ENCODE measurements at places on chromosomes 3 and 15.

GRCh38 chr15:80404761-80405553, 775 bp downstream of the ARNT2 start:
- no peak for DNase-seq

DNA sequence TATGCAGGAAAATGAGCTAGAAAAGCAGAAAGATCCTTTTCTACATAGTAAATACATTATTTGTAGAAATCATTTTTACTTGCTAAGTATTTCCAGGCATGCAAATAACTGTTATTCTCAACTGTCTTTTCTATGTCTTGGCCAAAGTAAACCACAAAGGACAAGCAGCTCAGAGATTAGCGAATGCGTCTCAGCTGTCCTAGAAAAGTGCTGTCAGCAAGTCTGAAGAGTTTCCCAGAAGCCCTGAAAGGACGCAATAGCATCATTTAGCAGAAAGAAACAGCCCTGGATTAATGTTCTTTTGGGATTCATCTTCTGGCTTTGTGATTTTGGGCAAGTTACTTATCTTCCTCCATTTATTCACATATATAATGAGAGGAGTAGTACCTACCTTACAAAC, 100.3 kb downstream of the ZIC1 start:
- DNase-seq: no peak

- DNase-seq: no peak
These were observed 63.4 kb downstream of the MAP2K5 start for GRCh38 chr15:67605871-67606270.

- no peak for DNase-seq
These were observed 19.3 kb upstream of the ATOSA start for GRCh38 chr15:52698514-52698913.

DNA sequence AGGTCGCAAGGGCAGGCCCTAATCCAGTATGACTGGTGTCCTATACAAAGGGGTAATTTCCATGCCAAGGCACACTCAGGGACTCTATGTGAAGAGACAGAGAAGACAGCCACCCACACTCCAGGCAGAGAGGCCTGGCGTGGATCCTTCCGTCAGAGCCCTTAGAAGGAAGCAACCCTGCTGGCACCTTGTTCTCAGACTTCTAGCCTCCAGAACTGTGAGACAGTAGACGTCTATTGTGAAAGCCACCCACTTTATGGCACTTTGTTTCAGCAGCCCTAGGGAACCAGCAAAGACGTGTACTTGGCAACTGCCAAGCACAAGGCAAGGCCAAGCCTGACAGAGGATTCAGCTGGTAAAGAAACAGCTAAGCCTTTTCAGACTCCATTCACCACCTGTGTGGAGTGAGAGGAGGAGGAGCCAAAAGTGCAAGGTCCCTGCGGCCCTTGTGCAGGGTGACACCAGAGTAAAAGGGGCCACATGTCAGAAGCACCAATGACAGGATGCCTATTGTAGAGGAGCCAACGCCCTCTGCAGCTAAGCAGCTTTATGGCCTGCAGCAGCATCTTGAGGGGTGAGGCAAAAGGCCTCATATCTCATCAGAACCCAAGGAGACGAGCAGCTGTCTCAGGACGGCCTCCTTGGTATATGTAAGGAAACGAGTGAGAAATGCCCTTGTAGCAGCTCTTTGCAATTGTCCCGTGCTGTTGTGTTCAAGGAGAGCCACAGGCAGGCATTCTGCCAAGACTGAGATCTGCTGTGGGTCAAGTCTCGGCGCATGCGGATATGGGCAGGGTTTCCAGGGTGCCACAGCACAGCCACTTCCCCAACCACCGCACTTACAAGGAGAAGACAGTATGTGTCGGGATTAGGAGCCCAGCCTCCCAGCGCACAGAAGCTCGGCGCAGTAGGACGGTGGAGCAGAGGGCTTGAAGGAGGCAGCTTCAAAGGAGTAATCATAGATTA, 121.5 kb upstream of the LIPC start:
- no peak for DNase-seq

DNA sequence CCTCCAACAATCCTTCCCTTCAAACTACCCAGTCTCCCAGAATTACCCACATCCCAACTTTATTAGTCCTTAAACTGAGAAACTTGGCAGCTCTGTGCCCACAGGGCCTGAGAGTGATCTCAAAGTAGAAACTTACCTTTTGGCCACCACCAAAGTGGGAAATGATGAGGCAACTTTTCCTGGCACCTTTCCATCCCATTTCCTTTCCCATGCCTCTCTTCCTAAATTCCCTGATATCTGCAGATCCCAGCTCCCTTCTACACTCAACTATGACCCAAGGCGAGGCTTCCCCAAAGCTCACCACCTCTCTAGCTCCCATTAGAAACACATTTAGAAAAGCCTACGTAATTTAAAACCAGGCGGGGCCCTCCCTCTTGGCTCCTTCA, 271.9 kb downstream of the FOXP1 start:
- DNase-seq: no peak

- DNase-seq: no peak
These were observed 31.6 kb downstream of the FAM227B start for GRCh38 chr15:49589030-49589429.

- no peak for DNase-seq
These were observed 109.8 kb downstream of the LIPC start for GRCh38 chr15:58541410-58542087.

- no peak for DNase-seq
These were observed 427.0 kb downstream of the NTRK3 start for GRCh38 chr15:87829332-87830050.

Data from SW 1271 (cell line).